ENCODE measurements at places on chromosomes 7 and 10.

- no peak for DNase-seq
Observed at GRCh38 chr7:90681336-90682022, 85.4 kb downstream of the CDK14 start.

GRCh38 chr7:103343758-103344452, 662 bp downstream of the DNAJC2 start:
- peak; percentile 19 for DNase-seq

GRCh38 chr10:72550239-72550638, 75.6 kb downstream of the MICU1 start:
- no peak for DNase-seq

DNA sequence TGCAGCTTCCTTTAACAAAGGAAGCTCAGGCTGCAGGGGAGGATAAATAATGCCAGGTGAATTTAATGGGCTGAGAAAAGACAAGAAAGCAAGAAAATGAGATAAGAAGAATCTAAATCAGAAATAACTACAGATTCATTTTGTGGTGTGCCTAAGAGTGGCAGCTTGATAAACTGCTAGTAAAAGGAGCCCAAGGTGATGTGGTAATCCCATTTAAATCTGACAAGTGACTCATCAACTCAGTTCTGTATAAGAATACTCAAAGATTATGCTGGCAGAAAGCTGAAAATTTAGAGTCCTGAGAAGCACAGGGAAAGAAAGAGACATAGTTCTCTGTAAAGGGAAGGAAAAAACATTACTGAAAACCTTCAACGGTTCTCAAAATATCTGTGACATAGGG, 109.4 kb upstream of the PDE1C start:
- DNase-seq: no peak
